Aortic smooth muscle cell (primary cell): ENCODE measurements at places on chromosomes 13 and 19. TPM values are rescaled to one million over a fixed set of nuclear protein-coding genes. Genes with fewer than 3 reads are reported as not detected.

Gene KLF1
- total RNA-seq = not detected in 2 replicates

Gene JOSD2
- total RNA-seq = 35.8 and 38.0 TPM in 2 replicates

Gene TMEM38A
- 5.4 and 5.9 TPM in 2 replicates for total RNA-seq

Gene MEIOSIN
- total RNA-seq = not detected in 2 replicates

Gene NLRP5
- not detected in 2 replicates for total RNA-seq

Gene CGB8
- not detected in 2 replicates for total RNA-seq
